Activated CD4-positive, alpha-beta T cell treated with anti-CD3 and anti-CD28 coated beads for 1 hour (primary cell): ENCODE measurements at places on chromosomes 6 and 20.

- no peak for DNase-seq
These were observed 113.6 kb downstream of the HDGFL1 start for GRCh38 chr6:22682979-22683378.

- no peak for DNase-seq
These were observed 82.4 kb upstream of the TAB2 start for GRCh38 chr6:149235130-149235561.

DNA sequence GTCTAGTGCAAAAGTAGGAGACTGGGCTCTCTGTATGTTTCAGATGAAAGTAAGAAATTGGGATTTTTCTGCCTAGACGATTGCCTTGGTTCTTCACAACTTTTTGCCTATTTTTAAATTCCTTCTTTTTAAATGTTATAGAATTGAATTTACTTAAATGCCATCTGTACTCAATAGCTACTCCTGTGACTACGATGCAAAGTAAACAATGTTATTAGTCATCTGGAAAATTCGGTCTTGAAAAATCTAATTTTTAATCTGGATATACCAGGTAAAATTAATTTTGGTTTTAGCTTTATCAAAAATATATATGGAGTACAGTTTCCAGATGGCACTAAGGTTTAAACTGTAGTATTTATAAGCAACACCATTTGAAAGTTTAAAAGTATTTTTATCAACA is 472.2 kb downstream of the UTRN start:
- no peak for DNase-seq

DNA sequence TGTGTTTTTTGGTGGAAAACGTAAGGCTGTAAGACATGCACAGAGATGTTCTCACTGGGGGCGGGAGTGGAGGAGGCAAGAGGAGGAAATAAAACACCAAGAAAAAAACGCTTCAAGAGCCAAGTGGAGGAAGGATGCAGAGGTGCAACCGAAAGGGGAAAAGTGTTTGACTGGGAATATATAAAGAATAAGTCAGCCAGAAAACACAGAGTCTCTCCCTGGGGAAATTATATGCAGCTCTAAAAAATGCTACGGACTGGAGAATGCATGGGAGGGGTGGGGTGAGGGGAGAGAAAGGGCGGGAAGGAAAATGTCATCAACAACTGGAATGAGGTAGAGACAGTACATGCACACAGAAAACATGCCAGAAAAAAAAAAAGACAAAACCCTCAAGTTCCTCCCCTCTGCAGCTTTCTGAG is 133.5 kb downstream of the SCML4 start:
- DNase-seq = no peak

DNA sequence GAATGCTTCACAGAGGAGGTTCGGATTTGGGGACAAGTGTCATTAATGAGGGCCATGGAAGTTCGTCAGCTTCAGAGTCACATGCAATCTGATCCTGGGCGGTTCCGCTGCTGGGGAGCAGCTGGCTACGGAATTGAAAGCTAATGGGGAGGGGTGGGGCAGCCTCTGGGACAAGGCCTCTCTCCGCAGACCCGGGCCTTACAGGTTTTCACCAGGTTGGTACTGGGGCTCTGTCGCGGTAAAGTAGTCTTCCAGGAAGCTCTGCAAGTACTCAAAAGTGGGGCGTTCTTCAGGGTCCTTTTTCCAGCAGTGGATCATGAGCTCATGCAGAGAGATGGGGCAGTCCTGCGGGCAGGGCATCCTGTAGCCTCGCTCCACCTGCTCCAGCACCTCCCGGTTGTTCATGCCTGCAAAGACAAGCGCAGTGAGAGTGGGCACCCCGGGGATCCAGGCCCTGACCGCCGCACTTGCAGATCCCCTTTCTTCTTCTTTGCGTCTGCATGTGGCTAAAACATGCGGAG is 55.9 kb upstream of the TRAF3IP2 start:
- DNase-seq = no peak

GRCh38 chr6:49524541-49524940 is 24.8 kb downstream of the GLYATL3 start:
- no peak for DNase-seq

DNA sequence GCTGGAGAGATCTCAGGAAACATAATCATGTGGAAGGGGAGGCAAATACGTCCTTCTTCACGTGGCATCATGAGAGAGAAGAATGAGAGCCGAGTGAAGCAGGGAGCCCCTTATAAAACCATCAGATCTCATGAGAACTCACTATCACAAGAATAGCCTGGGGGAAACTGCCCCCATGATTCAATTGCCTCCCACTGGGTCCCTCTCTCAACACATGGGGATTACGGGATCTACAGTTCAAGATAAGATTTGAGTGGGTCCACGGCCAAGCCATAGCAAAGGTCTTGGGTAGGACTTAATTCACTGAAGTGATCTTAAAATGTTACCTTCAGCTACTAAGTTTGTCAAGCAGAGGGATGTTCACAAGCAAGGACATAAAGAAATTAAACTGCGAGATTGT is 162.2 kb downstream of the ADGRG6 start:
- no peak for DNase-seq

GRCh38 chr20:23745247-23745646 is 5.5 kb downstream of the CST1 start:
- DNase-seq = no peak

DNA sequence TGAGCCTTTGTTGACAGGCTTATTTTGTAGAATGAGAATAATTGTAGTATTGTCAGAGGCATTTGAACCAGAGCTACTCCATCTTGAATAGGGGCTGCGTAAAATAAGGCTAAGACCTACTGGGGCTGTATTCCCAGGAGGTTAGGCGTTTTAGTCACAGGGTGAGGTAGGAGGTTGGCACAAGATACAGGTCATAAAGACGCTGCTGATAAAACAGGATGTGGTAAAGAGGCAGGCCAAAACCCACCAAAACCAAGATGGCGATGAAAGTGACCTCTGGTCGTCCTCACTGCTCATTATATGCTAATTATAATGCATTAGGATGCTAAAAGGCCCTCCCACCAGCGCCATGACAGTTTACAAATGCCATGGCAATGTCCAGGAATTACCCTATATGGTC is 82.7 kb downstream of the PFDN4 start:
- no peak for DNase-seq

GRCh38 chr6:72689107-72689954 is 67.5 kb downstream of the KCNQ5 start:
- no peak for DNase-seq

GRCh38 chr6:57207141-57207540 is 15.0 kb downstream of the RAB23 start:
- DNase-seq = no peak

DNA sequence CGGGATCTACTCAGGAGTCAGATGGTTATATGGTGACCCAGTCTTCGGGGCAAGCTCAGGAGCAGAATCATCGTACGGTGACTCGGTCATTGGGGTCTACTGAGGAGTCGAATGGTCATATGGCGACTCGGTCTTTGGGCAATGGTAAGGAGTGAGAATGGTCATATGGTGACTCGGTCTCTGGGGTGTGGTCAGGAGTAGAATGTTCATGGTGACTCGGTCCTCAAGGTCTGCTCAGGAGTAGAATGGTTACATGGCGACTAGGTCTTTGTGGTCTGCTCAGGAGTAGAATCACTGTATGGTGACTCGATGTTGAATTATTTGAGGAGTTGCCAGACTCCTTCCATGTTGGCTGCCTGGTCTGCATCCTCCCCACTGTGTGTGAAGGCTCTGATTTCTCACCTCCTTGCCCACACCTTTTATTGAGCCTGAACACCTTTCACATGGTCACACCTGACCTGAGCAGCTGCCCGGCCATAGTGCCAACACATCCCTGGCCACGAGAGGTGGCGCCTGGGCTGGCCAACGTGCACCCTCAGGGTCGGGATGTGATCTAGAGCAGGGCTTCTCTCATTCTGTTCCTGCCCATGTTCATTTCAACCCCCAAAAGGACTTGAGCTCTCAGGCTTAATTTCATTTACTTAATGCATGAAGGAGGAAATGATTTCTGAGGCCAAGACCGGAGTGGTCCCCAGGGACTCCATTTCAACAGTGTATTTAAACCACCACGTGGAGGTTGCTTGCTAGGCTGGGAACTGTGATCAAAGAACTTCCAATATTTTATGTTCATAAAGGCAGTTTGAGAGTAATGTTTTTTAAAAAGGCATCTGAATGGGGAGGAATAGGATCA is 119.5 kb downstream of the PHACTR3 start:
- DNase-seq = no peak

GRCh38 chr6:113825781-113826180 is 31.4 kb upstream of the MARCKS start:
- DNase-seq = no peak

DNA sequence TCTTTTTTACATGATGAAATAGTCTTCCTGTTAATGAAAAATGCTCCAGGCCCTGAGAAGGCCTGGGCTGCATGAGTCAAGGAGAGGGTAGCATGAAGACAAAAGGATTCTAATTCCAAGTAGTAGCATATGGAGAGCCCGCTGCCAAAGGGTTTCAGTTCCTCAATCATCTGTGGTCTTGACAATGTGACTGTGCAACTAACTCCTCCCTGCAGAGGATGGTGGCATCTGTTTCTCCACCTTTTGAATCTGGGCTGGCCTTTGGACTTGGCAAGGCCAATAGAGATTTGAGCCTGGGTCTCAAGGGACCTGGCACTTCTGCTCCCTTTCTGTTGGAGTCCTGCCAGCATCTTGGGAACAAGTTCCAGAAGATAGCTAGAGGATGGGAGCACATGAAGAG is 35.1 kb upstream of the ANKEF1 start:
- no peak for DNase-seq

DNA sequence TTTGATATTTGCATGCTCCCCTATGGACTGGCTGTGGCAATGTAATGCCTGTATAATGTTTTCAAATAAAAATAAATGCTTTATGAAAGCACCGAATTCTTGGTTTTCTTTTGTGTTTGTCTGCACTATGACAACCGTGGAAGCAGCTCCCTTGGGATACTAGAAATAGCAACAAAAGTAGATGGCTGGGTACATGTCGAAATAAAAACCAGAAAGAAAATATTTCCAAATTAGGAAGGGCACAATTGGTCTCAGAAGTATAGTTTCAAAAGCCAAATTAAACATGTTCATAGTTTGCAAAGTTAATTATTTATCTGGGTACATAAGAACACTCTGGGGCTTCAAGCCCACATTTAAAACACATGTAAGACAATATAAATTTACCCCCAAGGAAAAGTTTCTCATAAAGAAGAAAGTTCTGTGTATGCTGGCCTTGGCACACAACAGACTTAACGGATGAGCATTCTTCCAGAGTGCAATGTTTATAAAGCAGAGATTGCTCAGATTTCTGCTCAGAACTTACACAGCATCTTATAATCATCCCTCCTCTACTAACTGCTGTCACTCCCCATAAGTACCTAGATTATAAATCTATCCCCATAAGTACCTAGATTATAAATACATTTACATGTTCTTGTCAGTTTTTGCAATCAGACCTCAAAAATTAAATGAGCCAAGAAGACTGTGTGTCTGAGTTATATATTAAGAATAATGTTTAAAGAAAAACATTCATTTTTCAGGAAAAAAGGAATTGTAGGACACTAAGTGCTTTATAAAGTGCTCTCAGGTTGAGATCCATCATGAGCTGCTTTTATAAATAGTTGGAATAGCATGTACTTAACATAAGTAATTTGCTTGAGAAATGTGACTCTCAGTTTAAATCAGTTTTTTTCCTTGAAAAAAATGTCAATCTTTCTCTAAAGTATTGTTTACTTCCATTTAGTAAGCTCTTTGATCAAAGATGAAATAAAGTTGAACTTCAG is 230.2 kb upstream of the PLN start:
- DNase-seq = no peak

DNA sequence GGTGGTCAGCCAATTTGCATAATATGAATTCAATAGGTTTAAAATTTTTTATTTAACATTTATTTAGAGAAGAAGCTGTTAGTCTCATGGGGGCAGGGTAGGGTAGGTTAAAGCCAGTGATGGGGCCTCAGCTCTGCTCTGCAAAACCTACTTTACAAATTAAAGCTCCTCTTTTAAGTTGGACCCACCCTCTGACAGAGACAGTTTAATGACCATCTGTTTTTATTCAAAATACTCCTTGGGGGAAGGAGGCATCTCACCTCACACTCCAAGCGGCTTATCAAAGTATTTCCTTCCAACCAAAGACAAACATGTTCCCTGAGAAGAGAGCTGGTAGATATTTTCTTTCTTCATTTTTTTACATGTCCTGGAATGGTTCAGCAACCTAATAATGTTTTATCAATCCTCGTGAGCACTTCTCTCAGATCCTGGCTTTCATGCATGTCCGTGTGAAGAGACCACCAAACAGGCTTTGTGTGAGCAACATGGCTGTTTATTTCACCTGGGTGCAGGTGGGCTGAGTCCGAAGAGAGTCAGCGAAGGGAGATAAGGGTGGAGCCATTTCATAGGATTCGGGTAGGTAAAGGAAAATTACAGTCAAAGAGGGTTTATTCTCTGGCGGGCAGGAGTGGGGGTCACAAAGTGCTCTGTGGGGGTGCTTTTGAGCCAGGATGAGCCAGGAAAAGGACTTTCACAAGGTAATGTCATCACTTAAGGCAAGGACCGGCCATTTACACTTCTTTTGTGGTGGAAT is 184.7 kb downstream of the GJA1 start:
- no peak for DNase-seq

GRCh38 chr6:40743226-40743625 is 156.1 kb upstream of the LRFN2 start:
- no peak for DNase-seq

DNA sequence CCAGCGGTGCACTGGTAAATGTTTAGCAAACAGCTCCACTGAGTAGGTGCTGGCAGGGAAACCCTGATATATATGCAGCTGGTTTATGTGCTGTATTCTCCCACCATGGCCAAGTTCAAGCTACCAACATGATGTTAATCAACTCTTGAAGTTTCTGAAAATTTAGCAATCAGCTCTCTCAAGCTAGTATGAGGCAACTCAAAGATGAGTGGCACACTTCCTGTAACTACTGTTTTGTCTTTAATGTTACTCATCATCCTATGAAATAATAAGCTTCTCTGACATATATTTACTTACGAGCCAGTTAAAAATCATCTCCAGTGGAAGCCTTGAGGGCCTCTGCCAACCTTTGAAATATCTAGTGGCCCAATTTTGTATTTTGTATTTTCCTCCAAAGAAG is 54.7 kb downstream of the TRMT6 start:
- no peak for DNase-seq

DNA sequence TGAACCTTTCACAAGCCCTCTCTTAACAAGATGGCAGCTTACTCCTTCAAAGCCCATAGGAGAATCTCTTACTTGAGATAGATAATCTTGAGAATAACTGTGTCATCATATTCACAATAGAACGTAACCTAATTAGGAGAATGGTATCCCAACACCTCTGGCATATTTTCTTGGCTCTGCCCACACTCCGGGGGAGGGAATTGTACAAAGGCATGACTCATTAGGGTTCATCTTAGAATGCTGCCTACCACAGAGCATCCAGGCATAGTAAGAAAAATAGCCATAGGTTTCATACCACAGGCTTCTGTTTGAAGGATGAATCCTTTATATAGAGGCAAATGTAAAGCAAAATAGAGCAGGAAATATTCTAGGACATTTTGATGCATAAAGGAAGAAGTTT is 1100.6 kb upstream of the CITED2 start:
- no peak for DNase-seq

GRCh38 chr6:132780770-132781371 is 17.6 kb downstream of the SLC18B1 start:
- no peak for DNase-seq

GRCh38 chr6:84882768-84883766 is 118.7 kb upstream of the TBX18 start:
- DNase-seq = no peak

GRCh38 chr20:10951216-10951615 is 277.4 kb upstream of the JAG1 start:
- DNase-seq = no peak

GRCh38 chr20:34538671-34539123 is 19.8 kb upstream of the MAP1LC3A start:
- peak; percentile 28 for DNase-seq
